CD4-positive, alpha-beta T cell treated with Interferon alpha-2 for 1 hour (primary cell): ENCODE measurements at places on chromosomes 13 and 19.

DNA sequence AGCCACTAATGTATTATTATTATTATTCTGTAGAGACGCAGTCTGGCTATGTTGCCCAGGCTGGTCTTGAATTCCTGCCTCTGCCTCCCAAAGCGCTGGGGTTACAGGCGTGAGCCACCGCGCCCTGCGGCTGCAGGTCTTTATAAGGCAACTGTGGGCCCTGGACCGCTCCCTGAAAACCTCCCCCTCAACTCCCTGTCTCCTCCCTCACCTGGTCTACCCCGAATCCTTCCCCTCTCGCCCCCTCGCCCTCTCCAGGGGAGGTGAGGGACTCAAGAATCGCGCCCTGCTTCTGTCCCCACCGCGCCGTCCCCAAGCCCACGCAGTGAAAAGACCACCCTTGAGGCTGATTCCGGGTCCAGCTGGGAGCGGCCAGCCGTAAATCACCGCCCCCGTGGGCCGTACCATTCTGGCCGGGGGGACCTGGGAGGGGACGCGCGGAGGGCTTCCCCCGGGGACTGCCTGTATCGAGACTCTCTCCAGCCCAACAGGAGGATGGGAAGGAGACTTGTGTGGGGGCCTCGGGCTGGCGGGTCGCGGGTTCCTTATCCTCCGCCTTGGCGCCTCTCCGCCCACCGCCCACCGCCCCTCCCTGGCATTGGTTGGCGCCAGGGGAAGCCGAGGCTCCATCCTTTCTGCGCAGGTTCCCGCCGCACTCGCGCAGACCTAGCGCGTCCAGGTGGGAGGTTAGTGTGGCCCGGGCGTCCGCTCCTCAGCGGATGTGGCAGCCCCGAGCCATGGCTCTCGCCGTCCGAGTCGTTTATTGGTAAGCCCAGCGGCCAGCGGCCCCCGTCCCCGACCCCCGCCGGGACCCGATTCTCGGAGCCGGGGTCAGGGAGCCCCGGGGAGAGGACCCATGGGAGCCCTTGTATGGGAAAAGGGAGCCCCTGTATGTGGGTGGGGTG, at the start of gene SELENOW:
Gene SELENOW (plus strand): TSS at position 655 of the 905 bp plus-strand sequence. CDS start 83 bp downstream, at position 738.
- DNase-seq: peak; percentile 74

GRCh38 chr13:111658145-111659100, 338.0 kb downstream of the TEX29 start:
- DNase-seq: no peak

DNA sequence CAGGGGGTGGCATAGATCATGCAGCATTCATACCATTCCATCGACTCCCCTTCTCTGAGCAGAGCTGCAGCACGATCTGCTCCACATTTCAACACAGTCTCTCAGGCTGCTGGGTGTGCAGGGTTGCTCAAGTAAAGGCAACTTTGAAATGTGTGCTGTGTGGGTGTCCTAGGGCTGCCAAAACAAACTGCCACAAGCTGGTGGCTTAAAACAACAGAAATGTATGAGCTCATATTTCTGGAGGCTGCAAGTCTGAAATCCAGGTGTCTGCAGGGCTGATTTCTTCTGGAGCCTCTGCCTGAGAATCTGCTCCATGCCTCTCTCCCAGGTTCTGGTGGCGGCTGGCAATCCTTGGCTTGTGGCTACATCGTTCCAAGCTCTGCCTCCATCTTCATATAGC, 63.7 kb upstream of the WDFY2 start:
- no peak for DNase-seq

DNA sequence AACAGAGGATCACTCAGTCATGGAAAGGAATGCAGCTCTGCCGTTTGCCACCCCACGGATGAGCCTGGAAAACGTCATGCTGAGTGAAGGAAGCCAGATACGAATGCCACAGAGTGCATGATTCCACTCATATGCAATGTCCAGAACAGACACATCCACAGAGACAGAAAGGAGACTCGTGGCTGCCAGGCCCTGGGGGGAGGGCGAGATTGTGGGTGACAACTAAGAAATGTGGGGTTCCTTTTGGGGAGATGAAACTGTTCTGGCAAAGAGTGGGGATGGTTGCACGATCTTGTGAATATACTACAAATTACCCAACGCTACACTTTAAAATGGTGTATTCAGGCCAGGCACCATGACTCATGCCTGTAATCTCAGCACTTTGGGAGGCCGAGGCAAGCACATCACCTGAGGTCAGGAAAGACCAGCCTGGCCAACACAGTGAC, 27.2 kb upstream of the NAPA start:
- DNase-seq: no peak

DNA sequence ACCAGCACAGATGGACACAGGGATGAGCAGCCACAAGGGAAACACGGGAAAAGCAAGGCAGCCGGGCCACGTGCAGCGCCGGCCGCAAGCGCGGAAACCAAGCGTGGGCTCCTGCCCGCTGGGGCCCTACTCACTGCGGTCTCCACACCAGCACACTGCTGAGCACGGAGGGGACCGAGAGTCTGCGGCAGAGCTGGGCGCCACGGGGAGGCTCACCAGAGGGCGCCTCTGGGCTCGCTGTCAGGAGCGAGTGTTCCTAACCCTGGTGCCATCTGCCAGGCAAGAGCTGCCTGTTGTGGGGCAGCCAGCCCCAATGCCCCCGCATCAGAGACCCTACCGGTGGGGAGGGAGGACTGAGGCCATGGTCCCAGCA, 26.5 kb downstream of the MPND start:
- DNase-seq: peak; percentile 81

DNA sequence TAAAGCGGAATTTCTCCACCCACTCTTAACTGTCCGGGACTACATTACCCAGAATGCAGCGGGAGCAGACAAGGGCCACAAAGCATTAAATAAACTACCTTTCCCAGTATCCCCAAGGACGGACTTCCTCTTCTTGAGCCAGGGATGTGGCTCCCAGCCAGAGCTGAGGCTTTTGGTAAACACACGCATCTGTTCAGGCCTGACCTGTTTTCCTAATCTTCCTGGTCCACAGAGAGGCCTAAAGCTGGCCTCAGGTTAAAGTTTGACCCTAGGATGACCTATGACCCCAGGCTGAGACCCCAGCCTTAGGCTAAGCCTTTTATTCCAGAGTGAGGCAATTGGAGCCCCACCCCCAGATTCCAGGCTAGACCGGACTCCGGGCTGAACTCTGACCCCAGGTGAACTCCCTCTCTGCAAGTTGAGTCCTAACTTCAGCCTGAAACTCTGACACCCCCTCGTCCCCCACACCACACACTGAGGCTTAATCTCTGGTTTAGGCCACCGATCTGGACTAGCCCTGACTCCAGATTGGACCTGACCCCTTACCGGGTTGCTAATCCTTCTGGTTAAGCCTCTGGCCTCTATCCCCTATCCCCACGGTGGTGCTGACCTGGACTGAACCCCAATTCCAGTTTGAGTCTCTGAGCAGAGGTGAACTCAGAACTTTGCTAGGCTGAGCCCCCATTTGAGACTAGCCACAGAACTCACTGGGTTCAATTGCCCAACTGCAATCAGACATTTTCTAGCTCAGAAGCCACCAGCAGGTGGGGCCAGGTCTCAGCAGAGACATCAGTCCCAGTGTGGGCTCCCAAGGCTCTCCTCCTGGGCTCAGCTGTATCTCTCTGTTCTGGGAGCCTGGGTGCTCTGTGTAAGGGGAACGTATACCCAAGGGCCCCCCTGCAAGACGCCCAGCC, 750 bp upstream of the GPR108 start:
- peak; percentile 86 for DNase-seq

- no peak for DNase-seq
Measured at GRCh38 chr19:45528149-45528743, 21.0 kb downstream of the VASP start.

DNA sequence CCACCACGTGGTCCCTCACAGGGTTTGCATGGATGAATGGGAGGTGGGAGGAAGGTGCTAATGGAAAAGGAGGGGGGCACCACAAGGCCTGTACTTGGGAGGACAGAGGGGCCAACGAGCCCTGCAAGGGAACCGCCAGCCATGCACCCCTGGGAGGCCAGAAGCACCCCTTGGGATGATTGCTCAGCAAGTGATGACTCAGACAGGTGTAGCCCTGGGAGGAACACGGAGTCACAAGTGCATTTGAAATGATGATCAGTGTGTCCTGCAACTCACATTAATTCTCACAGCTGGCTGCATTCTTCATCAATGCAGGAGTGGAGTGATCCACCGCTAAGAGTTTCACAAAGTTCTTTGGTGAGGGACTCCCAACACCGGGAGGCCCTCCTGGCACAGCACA, 82.8 kb upstream of the ZNF254 start:
- DNase-seq: no peak

DNA sequence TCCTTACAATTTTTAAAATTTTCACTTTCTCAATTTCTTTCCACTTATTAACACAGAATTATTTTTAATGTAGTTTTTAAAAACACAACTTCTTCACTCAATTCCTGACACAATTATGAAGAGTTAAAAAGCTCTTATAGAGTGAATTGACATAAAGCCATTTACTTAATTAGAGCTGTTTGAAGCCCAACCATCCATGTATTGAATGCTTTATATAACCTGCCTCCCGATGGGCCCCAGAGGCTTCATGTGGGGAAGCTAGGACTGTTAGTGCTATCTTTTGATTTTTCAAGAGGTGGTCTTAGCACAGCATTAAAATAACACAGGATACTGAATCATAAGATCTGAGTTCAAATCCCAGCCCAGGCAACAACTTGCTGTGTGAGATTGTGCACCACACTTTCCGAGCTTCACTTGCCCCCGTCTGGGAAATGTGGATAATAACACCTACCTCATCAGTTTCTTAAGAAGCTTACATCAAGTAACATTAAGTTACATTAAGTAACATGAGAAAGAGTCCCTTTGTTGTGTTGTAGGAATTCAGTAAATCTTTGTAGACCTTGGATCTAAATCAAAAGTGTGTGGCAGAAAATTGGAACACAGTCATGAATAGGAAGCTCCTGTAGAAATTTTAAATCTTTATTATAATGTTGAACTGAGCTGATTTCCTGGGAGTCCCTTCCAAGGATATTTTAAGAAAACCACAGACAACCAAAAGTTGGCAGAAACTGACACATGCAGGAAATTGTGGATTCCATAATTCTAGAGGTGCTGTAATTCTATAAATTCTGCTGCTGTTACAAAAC, 5.5 kb upstream of the ENOX1 start:
- no peak for DNase-seq

- DNase-seq: peak; percentile 70
Measured at GRCh38 chr19:2032296-2032941, 16.9 kb upstream of the BTBD2 start.

DNA sequence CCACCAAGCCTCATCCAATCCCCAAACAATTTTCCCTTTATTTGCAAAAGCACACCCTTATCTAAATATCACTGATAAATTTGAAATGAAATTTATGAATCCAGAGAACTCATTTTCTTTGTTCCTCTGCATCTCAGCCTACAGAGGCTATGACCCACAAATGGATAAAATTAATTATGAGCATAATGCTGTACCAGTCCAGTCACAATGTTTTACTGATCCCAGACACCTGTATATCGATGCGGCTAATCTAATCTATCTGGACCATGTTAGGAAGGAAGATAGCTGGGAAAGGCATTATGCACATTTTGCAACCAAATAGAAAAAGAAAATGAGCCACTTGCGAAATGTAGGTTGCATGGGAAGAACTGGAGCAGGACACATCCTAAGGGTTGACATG, 150.0 kb downstream of the FGF14 start:
- DNase-seq: no peak

- DNase-seq: no peak
Measured at GRCh38 chr19:3163943-3164342, 14.6 kb upstream of the S1PR4 start.

DNA sequence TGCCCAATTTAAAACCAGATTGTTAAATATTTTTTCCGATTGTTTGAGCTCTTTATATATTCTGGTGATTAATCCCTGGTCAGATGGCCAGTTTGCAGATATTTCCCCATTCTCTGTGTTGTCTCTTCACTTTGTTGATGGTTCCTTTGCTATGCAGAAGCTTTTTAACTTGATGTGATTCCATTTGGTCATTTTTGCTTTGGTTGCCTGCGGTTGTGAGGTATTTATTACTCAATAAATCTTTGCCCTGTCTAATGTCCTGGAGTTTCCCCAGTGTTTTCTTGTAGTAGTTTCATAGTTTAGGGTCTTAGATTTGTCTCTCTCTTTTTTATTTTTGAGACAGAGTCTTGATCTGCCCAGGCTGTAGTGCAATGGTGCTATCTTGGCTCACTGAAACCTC, 23.8 kb upstream of the LMO7 start:
- no peak for DNase-seq

DNA sequence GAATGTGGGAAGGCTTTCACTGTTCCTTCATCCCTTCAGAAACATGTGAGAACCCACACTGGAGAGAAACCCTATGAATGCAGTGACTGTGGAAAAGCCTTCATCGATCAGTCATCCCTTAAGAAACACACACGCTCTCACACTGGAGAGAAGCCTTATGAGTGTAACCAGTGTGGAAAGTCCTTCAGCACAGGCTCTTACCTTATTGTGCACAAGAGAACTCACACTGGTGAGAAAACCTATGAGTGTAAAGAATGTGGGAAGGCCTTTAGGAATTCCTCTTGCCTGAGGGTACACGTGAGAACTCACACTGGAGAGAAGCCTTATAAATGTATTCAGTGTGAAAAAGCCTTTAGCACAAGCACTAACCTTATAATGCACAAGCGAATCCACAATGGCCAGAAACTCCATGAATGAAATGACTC, 18.6 kb downstream of the ZNF177 start:
- no peak for DNase-seq

GRCh38 chr13:48403151-48403631, 9.7 kb downstream of the LPAR6 start:
- DNase-seq: peak; percentile 68

DNA sequence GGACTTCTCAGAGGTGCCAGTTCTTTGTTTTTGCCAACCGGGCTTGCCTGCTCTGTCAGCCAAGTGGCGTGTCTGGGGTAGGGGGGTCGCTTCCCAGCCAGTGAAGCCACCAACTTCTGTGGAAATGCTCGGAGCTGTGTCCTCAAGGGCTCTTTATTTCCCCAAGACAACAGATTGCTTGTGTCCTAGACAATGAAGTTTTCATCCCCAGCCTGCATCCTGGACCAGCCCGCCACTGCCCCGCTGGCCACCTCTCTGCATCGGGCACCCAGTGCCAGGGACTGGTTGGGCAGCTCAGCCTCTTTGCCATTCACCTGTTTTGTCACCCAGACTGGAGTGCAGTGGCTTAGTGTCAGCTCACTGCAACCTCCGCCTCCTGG, 3.7 kb downstream of the RAB11B start:
- no peak for DNase-seq

DNA sequence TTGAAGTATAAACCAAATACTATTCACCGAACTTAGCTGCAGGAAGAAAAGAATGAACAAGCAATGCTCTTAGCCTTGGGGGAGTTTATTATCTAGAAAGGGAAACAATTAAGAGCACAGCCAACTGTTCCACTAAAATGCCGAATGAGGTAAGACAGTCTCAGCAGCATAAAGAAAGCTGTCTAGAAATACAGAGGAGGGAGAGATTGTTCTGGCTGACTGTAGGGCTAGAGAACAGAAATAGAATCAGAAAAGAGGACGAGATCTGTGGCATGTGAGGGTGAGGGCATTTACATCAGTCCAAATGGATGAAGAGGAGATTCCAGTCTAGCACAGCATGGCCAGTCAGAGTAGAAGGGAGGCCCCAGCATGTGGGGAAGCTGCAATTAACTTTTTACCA, 56.8 kb upstream of the TNFRSF19 start:
- no peak for DNase-seq

- peak; percentile 66 for DNase-seq
Measured at GRCh38 chr19:46014941-46015686, 7.7 kb downstream of the PGLYRP1 start.
